ENCODE measurements at places on chromosomes 2 and 18. TPM values are rescaled to one million over a fixed set of nuclear protein-coding genes. Genes with fewer than 3 reads are reported as not detected.

DNA sequence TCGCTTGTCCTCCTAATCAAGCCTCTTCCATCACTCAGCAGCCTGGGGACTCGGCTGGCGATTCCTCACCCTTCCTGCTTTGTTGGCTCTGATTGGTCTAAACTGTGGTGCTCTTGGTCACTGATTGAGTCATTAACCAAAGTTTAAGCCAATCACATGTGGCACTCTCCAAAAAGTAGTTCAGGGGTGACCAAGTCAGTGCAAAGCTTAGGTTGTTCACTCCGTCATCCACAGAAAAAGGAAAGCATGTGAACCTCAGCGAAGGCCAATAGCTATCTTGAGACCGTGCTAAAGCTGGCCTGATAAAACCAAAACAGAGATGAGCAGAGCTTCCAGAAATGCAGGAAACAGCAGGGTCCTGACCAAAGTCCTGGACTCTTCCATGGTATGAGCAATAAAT, 4.9 kb downstream of the ALPK2 start:
- no peak for DNase-seq

DNA sequence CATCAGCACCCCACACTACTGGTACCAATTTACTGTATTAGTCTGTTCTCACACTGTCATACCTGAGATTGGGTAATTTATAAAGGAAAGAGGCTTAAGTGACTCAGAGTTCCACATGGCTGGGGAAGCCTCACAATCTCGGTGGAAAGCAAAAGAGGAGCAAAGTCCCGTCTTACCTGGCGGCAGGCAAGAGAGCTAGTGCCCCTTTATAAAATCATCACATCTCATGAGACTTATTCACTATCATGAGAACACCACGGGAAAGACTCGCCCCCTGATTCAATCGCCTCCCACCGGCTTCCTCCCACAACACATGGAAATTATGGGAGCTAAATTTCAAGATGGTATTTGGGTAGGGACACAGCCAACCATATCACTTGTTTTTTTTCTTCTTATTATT, 717.2 kb downstream of the TRIB2 start:
- DNase-seq: no peak

GRCh38 chr2:171274757-171275156, 114.1 kb upstream of the TLK1 start:
- no peak for DNase-seq

- DNase-seq: no peak
Observed at GRCh38 chr2:48045613-48046012, 139.3 kb upstream of the FBXO11 start.

GRCh38 chr2:38345323-38346038, 31.6 kb downstream of the ATL2 start:
- DNase-seq: no peak

- DNase-seq: no peak
Observed at GRCh38 chr18:10225300-10225699, 229.1 kb upstream of the APCDD1 start.

DNA sequence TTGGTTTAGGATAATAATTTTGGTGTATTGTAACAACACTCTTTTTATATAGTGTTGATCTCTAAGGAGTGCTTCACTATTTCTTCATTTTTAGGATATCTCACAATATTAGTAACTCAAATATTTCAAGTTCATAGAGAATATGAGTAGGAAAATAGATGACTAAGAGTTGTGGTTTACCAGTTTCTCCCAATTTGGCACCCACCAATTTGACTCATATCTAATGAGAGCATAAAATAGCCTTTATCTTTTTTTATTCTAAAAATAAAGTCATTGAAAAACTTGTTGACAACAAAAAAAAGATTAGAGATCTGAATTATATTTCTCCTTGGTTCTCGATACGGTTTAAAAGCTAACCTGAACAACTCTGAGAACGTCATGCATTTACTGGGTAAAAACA, 204.0 kb downstream of the PARD3B start:
- no peak for DNase-seq

DNA sequence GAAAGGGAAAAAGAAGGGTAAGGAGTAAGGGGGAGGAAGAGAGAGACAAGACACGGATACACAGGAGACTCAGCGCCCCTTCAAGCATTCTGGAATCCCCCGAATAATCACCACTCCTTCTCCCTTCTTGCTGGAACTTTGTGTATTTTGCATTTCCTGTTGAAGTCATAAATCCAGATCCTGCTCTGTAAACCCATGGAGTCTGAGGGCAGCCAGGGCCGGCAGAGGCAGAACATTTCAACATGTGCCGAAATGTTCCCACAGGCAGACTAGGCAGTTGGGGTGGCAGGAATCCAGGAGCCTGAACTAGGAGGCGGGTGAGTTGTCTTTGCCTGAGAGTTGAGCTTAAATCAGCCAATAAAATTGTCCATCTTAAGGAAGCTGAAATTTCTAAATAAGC, 193.1 kb downstream of the SH3RF3 start:
- DNase-seq: no peak

DNA sequence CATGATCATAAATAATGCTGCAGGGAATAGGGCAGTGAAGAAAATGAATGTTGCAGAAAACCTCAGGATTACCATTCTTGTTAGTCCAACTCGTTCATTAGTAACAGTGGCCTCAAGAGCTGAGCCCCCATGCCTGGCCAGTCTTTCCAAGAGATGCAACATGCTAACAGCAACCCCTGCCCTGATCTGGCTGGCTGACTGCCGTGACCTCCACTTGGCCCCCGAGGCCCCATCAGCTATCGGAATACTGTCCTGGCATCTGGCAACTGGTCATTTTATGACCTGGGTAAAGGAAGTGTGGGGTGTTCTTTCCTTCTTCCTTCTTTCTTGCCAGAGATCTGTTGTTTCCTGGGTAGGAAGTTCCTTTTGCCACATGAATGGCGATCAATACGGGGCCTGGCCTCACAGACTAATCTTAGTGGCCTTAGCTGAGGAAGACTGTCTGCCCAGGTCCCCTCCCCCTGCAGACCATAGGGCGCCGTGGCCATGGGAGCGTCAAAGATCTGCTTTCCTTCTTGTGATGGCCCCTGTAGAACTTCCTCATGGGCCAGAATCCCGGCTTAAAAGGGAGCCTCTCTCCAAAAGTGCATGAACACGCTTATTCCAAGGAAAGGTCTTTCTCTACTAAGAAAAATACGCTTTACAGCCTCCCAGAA, 10.6 kb upstream of the TRABD2A start:
- no peak for DNase-seq

- no peak for DNase-seq
Observed at GRCh38 chr18:4125224-4125623, 329.9 kb downstream of the DLGAP1 start.

DNA sequence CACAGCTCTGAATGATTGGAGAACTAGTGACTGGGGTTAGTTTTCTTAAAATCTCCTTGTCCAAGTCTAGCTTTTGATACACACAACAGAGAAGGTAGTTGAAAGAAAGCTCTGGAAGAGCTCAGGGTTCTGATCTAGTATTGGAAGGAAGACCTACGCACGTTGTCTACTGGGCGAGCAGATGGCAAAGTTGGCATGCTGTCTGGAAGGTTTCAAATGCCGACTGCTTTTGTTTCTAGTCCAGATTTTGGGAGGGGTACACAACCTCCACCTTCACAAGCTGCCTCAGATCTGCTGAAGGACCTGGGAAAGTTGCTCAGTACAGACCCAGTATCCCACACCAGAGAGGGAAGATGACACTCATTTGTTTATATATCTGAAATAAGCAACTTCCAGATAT, 507.3 kb downstream of the RNF144A start:
- DNase-seq: no peak

- DNase-seq: no peak
Observed at GRCh38 chr2:27231921-27232320, 14.8 kb downstream of the CAD start.

- DNase-seq: no peak
Observed at GRCh38 chr2:67880291-67880761, 182.5 kb downstream of the C1D start.

DNA sequence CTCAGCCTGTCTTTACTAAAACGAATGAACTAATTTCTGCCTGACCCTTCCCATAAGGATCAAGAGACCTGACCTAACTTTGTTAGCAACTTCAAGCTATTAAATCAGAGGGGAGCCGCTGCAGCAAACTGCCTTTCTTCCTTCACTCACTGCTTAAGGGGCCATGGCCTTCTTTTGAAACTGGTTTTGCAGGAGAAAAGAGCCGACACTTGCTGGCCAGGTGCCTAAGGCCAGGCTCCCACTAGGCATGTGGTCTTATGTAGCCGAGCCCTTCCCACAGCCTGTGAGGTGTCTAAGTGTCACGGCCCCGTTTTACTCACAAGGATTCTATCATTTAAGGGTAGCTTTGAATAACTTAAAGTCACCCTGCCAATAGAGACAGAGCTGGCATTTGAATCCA, 130.8 kb downstream of the ZNF236 start:
- no peak for DNase-seq

GRCh38 chr18:27184115-27185024, 738 bp downstream of the CHST9 start:
- DNase-seq: no peak

GRCh38 chr2:29966266-29966665, 44.9 kb upstream of the ALK start:
- no peak for DNase-seq

GRCh38 chr18:31598021-31598805, 6.5 kb downstream of the TTR start:
- DNase-seq: no peak

Gene KCNG3
- total RNA-seq: 0.48 TPM

Gene ZNF532
- total RNA-seq: 1.5 TPM

Measured in activated naive CD8-positive, alpha-beta T cell treated with anti-CD3 and anti-CD28 coated beads for 36 hours (primary cell).